ENCODE measurements at places on chromosomes 1 and 21. TPM values are rescaled to one million over a fixed set of nuclear protein-coding genes. Genes with fewer than 3 reads are reported as not detected.

DNA sequence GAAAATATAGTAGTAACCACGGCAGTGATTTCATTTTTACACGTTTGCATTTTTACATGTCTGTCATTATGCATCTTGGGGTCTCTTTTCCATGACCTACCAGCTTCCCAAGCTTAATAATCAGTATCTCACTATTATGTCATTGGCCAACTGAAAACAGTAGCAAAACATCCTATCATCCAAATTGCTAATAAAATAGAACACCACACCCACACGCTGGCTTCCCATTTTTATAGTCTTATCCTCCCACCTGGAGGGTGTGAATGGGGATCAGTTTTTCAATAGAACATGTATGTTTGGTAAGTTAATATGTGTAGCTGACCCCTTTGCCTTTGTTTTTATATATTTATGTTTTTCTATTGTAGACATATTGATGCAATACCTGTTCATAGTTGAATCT, 11.8 kb downstream of the TFF3 start:
- H3K27ac ChIP-seq: no peak overlapping the region
- peaks cover 2% of the 10 kb centered on the region for H3K27me3 ChIP-seq
- H3K4me3 ChIP-seq: no peak overlapping the region
- no peak for DNase-seq
- no peaks in the 10 kb centered on the region for H3K4me1 ChIP-seq

GRCh38 chr1:25760122-25760719, 39.8 kb upstream of the SELENON start:
- H3K27ac ChIP-seq: no peak overlapping the region
- H3K36me3 ChIP-seq: no peaks in the 10 kb centered on the region
- H3K4me1 ChIP-seq: no peaks in the 10 kb centered on the region
- no peak for DNase-seq
- H3K27me3 ChIP-seq: no peaks in the 10 kb centered on the region
- H3K4me3 ChIP-seq: no peak overlapping the region

- no peaks in the 10 kb centered on the region for H3K36me3 ChIP-seq
- DNase-seq: peak; percentile 68
- H3K4me3 ChIP-seq: no peak overlapping the region
- H3K27me3 ChIP-seq: no peaks in the 10 kb centered on the region
- H3K4me1 ChIP-seq: peaks cover 19% of the 10 kb centered on the region
Observed at GRCh38 chr1:223738465-223739365, 26.4 kb downstream of the CAPN2 start.

GRCh38 chr21:31278511-31279130, 65.4 kb downstream of the TIAM1 start:
- H3K27me3 ChIP-seq: no peaks in the 10 kb centered on the region
- H3K27ac ChIP-seq: no peak overlapping the region
- DNase-seq: no peak
- no peak overlapping the region for H3K4me3 ChIP-seq
- H3K4me1 ChIP-seq: no peaks in the 10 kb centered on the region

DNA sequence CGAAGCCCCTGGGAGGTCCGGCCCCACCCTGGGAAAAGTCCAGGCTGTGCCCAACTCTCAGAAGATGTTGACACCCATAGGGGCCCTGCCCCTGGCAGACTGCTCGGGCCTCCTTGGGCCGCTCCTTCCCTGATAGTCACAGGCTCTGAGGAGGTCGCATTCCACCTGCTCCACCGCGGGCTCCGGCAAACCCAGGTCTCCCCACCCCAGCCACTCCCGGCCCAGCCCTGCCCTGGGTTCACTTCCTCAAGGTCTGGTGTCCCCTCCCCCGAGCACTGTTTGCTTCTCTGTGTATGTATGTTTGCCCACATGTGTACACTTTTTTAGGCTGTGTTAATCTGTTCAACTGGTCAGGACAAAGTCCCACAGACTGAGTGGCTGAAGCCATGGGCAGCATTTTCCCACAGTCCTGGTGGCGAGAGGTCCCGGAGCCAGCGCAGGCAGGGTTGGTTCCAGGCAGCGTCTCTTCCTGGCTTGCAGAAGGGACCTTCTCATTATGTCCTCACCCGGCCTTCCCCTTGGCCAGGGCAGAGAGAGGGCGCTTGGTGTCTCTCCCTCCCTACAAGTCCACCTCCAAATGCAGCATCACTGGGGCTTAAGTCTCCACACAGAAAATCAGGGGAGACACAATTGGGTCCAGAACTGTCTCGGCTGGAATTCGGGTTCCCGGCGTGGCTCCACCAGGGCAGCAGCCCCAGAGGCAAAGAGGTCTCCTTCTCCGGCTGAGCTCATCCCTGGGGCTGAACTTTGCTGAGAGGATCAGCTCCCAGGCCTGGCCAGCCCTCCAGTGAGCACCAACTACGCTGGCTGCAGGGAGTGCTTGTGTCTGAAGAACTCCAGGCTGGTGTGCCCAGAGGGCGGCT, 10.5 kb upstream of the PRXL2B start:
- peak overlapping the region; percentile 32 for H3K4me3 ChIP-seq
- no peaks in the 10 kb centered on the region for H3K27me3 ChIP-seq

DNA sequence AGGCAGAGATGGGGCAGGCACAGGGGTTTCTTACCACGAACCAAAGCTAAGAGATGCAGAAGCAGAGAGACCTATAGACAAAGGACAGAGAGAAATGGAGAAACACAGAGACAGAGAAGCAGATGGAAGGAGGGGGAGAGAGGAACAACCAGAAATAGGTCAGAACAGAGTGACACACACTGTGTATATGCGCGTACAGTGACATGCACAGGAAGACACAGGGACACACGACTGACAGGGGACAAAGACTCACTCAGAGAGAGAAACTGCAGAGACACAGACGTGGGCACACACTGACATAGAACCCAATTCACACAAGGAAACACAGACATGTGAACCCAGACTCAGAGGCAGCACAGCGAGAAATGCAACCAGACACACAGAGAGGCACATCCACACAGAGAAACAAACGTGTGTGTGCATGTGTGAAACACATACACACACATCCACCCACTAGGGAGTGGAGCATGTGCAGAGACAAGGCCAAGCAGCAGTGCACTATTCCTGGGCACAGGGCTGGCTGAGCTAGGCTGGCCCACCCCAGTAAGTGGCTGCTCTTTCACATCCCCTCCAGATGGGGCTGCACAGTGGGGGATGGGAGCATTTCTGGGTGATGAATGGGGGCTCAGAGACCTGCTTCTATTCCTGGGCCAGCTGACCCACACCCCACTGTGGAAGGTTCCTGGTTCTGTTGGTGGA, 123.4 kb upstream of the CSF3R start:
- no peak for DNase-seq
- H3K4me1 ChIP-seq: no peaks in the 10 kb centered on the region
- H3K27ac ChIP-seq: no peak overlapping the region
- no peaks in the 10 kb centered on the region for H3K36me3 ChIP-seq
- H3K4me3 ChIP-seq: no peak overlapping the region

- H3K27ac ChIP-seq: peak overlapping the region; percentile 74
- H3K4me3 ChIP-seq: no peak overlapping the region
- peaks cover 21% of the 10 kb centered on the region for H3K27me3 ChIP-seq
Observed at GRCh38 chr1:154860156-154860870, 9.8 kb downstream of the KCNN3 start.

DNA sequence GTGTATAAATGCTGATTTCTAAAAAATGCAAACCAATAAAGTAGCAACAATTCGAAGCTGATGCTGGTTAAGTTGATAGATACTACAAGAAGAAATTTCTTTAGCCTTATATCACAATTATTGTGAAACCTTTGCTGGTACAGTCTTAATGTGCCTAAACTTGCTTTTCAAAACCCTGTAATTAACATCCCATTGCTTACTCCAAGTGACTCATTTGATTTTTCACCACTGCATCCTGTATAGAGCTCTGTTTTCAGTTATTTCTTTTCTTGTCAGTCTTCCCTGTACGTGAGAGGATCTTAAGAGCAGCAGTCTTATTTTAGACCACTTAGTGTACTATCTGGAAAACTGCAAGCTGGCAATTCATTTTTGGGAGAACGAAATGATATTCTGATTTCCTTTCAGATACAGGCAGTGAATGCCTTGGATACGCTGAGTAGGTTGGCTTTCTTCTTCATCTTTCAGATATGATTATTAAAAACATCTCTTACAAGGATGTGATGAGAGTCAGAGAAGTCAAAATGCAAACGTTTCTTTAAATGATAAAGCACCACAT, 210.3 kb downstream of the KCTD3 start:
- H3K27ac ChIP-seq: no peak overlapping the region
- H3K4me1 ChIP-seq: no peaks in the 10 kb centered on the region
- no peaks in the 10 kb centered on the region for H3K27me3 ChIP-seq

GRCh38 chr1:221851336-221851735, 109.4 kb upstream of the DUSP10 start:
- no peak for DNase-seq
- no peaks in the 10 kb centered on the region for H3K27me3 ChIP-seq
- no peaks in the 10 kb centered on the region for H3K4me1 ChIP-seq

DNA sequence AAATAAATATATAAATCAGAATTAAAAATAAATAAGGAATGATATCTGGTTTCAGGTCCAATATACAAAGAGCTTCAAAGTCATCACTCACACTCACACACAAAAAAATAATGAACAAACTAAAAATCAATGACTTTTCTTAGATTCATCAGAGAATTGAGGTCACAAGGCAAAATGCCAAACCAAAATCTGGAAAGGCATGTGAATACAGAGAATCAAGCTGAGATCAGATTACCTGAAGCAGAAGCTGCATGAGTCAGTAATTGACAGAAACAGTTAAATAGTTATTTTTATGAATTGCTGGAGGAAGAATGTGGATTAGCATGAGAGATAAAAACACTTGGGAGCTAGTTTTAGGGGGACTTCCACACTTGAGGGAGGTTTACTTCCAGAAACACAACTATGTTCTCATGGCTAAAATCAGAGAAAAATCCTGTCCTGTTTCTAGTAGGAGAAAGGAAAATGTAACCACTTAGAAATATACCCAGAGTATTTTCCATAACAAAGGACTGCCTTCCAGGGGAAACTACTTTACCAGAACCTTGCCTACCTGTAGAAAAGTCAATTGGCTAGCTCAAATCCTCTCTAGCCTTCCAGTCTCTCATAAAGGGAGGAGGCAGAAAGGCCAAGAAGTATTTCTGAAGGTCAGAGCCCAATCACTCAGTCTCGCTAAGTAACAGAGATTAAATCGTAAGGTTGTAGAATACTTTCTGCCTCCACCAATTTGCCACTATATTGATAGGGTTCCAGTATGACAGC, 536.6 kb upstream of the NR5A2 start:
- no peaks in the 10 kb centered on the region for H3K4me1 ChIP-seq
- DNase-seq: no peak
- H3K4me3 ChIP-seq: no peak overlapping the region
- H3K27ac ChIP-seq: no peak overlapping the region
- no peaks in the 10 kb centered on the region for H3K27me3 ChIP-seq
- H3K36me3 ChIP-seq: no peaks in the 10 kb centered on the region

The KLHL20 gene
- 39.7 TPM for total RNA-seq

The TSSK3 gene
- 1.4 TPM for total RNA-seq
